ENCODE measurements at places on chromosomes 7 and 10.
A peak's percentile ranks its signal among the peaks of the same experiment; 100 is the strongest.

DNA sequence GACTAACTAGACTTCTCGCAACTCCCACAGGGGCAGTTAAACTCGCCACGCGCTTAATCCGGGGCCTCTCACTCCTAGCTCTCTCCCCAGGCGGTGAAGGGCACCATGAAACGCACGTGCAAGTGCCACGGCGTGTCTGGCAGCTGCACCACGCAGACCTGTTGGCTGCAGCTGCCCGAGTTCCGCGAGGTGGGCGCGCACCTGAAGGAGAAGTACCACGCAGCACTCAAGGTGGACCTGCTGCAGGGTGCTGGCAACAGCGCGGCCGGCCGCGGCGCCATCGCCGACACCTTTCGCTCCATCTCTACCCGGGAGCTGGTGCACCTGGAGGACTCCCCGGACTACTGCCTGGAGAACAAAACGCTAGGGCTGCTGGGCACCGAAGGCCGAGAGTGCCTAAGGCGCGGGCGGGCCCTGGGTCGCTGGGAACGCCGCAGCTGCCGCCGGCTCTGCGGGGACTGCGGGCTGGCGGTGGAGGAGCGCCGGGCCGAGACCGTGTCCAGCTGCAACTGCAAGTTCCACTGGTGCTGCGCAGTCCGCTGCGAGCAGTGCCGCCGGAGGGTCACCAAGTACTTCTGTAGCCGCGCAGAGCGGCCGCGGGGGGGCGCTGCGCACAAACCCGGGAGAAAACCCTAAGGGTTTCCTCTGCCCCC lies 19.5 kb downstream of the WNT8B start:
- peak; percentile 55 for DNase-seq

DNA sequence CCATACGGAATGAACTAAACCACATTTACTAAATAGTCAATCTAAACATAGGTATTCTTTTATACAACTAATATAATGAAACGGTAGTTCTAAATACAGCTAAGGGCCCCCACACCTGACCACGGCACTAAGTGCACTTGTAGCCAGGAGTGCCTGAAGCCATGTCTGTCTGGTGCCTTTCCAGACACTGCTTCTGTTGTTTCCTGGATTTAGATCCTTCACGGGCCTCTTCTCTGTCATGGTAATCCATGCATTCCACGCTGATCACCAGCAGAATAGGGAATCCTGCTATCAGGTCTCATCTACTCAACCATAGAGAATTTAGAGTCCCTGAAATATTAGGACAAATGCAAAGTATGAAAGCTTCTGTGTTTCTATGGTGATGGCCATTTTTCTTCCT lies 37.8 kb downstream of the OSBPL3 start:
- DNase-seq, result no peak

- DNase-seq, result no peak
Observed at GRCh38 chr10:79084012-79084971, 15.5 kb downstream of the ZMIZ1 start.

DNA sequence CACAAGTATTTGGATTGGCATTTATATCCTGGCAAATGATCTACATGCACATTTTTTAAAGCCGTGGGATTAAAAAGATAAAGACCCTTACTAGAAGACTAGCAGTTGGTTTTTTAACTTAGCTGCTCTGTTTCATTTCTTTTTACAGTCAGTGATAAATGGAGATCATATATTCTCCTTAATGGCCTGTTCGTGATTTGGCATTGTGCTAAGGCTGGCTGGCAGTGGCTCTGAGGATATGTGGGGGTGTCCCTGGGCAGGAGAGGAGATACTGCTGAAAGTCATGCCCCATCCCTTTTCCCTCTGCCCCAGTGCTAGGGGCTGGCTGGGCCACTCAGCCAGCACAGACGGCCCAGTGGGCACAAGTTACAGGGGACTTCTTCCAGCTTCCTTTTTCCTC lies 341.7 kb downstream of the PRPF18 start:
- DNase-seq, result no peak

DNA sequence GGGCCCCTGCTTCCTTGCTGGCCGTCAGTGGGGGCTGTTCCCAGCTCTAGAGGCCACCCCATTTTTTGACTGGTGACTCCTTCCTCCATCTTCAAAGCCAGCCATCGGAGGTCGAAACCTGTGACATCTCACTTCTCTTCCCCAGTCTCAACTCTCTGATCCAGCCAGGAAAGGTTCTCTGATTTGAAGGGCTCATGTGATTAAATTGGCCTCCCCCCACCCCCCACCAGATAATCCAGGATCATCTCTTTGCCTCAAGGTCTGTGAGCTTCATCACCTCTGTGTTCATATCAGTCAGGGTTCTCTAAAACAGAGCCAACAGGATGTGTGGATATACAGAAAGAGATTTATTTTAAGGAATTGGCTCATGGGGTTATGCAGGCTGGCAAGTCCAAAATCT lies 5.6 kb upstream of the RAMP3 start:
- DNase-seq, result no peak

GRCh38 chr10:59047180-59047579 lies 129.3 kb upstream of the PHYHIPL start:
- DNase-seq, result no peak

- no peak for DNase-seq
Observed at GRCh38 chr10:125626671-125627070, 56.3 kb downstream of the TEX36 start.

DNA sequence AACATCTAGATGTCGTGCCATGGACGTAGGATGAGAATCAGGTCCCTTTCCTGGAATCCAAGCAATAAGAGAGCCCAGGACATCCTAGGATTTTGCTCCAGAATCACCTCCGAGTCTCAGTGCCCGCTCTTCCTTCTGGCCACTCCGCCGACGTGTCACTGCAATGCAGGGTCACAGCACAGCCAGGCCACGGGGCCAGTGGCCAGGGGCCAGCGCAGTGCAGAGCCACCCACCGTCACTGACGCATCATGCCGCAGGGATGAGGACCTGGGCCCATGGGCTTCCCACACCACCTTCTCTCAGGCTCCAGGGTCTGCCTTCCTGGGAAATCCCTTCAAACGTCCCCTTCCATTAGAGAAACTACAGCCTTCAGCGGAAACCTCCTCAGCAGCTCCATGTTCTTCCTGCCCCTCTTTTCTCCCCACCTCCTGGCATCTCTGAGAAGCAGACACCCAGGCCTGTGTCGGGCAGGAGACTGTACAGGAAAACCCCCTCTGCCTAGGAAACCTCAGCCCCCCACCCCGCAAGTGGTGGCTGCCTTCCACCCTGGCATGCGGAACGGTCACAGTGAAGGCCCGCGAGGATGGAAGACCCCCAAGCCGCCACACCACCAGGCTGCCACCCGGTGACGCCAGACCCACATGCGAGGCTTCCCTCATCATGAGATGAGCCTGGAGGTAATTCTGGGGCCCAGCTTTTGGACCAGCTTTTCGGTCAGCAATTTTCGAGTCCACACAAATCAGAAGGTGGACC lies 32.1 kb downstream of the STK32C start:
- no peak for DNase-seq

DNA sequence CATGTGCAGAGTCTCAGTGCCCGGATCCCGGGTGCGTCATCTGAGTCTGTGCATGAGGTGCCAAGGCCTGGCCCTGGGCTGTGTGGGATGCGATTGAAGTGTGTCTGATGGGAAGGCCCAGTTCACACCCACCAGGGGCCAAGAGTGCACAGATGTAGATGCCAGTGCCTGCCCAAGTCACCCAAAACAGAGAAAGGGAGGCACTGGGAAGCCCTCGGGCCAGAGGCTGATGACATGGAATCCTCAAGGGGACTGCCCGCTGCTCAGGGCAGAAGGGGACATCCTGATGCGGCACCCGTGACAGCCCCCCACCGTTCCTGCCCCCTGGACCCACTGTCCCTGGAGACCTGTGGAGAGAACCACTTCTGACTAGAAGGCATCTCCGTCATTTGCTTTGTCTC lies 72.2 kb upstream of the ZNF479 start:
- DNase-seq, result no peak

DNA sequence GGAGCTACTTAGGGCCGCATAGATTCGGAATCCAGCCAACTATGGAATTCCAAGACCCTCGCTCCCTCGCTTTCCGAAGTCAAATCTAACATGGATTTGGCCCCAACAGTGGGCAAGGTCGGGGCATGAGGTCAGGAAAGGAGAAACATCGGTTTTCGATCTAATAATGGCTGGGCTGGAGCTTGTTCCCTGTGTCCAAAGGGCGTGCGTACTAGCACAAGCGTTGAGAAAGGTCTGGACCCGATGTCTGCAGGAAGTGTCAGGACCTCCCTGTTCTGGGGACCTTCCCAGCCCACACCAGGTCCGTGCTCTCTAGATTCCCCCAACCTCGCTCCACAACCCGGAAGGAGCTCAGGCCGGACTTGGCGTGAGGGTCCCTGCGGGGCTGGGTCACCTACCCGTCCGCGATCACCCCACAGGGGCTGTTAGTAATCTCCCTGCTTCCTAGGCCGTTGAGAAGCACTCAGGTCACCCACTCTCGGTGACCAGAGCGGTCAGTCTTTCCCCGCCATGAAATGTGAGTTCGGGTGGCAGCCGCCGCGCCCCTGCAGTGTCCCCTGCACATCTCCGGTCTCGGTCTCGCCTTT lies 4.8 kb downstream of the FEZF1 start:
- no peak for DNase-seq

GRCh38 chr7:134044682-134045081 lies 82.5 kb upstream of the LRGUK start:
- DNase-seq, result no peak

- no peak for DNase-seq
Observed at GRCh38 chr10:50469778-50470193, 154.0 kb downstream of the SGMS1 start.

GRCh38 chr10:27949528-27950241 lies 49.2 kb downstream of the ODAD2 start:
- DNase-seq, result no peak

- no peak for DNase-seq
Observed at GRCh38 chr10:35898716-35899440, 256.8 kb upstream of the FZD8 start.
